ENCODE measurements at places on chromosomes 12 and 14.

DNA sequence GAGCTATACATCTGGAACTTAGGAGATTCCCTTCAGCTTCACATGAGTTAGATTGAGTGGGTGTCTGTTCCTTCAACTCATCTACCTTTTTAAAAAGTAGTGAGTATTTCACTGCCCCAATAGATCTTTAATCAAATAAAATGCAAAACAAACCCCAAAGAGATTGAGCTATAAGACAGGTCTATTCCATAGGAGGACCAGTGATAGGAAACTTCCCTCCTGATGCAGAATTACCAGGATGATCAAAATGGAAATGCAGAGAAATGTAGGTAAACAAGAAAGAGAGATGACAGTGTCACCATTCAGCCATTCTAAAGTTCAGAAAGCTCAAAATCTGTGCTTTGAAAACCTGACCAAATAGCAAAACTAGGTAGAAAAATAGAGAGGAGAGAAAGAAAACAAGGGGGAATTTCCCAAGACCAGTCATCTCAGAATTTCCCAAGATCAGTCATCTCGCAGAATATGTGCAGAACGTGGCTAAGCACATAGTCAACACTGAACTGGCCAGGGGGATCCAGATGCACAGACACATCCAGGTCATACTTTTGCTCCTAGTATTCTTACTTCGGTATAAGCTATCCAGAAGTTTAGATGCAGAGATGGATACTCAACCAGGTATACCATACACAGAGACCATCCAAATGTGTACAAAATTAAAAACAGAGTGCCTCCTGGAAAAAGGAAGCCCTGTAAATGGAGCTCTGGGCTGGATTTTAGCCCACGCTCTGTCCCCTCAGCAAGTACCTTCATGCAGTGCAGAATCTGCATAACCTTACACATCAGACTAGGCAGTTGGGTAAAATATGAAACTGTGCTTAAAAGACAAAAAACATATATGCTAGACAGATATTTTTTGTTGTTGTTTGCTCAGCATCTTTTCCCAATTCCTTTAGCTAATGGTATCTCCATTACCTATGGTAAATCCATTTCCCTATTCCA lies 27.4 kb downstream of the SLC41A2 start:
- H3K4me1 ChIP-seq = peaks cover 35% of the 10 kb centered on the region
- peak; percentile 83 for DNase-seq
- no peaks in the 10 kb centered on the region for H3K36me3 ChIP-seq
- H3K4me3 ChIP-seq = no peak overlapping the region
- no peaks in the 10 kb centered on the region for H3K27me3 ChIP-seq

DNA sequence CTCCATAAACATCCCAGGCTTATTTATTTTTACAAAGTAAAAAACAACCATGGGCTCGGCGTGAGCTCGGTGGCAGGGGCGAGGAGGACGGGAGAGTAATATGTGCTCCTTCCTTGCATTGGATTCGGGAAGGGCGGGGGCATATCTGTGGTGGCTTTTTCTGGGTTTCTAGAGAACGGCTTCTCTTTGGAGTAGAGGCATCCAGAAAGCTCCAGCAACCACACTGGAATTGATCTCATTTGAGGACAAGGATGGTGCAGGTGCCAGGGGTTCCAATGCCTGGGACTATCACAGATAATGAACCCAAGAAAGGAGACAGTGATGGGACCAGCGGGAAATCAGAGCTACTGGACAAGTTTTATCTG lies 18.9 kb downstream of the ADGRD1 start:
- no peaks in the 10 kb centered on the region for H3K4me1 ChIP-seq
- no peaks in the 10 kb centered on the region for H3K27me3 ChIP-seq
- H3K36me3 ChIP-seq = no peaks in the 10 kb centered on the region

- peak overlapping the region; percentile 73 for H3K4me3 ChIP-seq
- no peaks in the 10 kb centered on the region for H3K36me3 ChIP-seq
- peak; percentile 61 for DNase-seq
- H3K27ac ChIP-seq = peak overlapping the region; percentile 94
Observed at GRCh38 chr12:123363390-123363739, 1.3 kb downstream of the SBNO1 start.

DNA sequence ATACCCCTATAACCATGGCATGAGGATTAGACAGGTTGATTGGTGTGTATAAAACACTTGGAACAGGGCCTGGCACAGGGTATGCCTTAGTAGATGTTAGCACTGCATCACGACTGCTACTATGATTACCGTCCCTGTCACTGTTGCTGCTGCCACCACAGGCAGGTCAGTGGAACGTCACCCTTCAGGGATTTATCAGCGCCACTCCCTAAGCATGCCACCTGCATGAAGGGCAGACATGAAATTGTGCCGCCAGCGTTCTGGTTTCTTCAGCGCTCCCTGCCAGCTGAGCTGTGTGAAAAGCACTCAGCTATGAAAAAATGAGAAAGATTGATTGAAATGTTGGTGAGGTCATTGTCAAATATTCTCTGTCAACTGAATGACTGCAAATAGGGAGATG lies 477.0 kb downstream of the DPF3 start:
- no peak overlapping the region for H3K27ac ChIP-seq
- H3K36me3 ChIP-seq = no peaks in the 10 kb centered on the region
- no peak for DNase-seq
- H3K4me1 ChIP-seq = no peaks in the 10 kb centered on the region
- H3K27me3 ChIP-seq = no peaks in the 10 kb centered on the region

DNA sequence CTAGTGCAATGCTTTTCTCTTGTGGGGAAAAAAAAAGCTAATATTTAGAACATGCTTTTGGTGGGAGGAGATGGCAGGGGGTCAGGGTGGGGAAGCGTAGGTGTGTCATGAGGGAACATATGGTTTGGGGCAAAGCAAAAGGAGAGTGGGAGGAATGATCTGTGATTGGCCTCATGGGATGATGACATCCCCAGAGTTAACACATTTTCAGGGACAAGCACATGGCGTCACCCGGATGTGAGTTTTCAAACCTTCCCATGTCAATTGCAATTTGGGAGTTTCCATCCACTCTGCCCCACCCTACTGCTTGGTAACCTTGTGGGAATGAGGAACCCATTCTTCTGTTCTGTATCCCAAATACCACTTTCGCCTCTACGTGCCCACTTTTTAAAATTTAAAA lies 164.2 kb downstream of the SSPN start:
- H3K27me3 ChIP-seq = no peaks in the 10 kb centered on the region
- H3K36me3 ChIP-seq = no peaks in the 10 kb centered on the region
- no peak overlapping the region for H3K4me3 ChIP-seq
- no peak overlapping the region for H3K27ac ChIP-seq

DNA sequence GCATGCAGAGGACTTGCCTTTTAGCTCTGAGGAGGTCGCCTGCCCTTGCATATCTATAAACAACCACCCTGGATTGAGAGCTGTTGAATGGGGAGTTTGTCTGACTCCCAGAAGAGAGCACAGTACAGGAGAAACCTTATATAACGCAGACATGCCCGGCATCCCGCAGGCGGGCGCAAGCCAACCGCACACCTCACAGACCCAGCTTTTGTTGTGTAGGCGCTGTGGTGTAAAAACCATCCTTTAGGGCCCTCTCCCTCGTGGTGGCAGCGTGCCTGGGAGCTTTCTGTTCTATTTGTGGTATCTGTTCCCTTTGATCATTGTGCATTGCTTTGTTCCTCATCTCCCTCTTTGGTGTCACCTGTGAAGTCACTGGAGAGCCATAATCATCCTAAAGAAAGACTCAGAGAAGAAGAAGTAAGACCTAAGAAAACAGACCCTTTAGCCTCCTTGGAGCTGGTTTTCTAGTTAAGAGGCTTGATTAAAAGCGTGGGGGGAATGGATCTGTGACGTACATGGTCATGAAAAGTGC lies 77.7 kb downstream of the ETV6 start:
- no peak overlapping the region for H3K27ac ChIP-seq
- H3K27me3 ChIP-seq = no peaks in the 10 kb centered on the region
- H3K4me3 ChIP-seq = no peak overlapping the region
- peaks cover 34% of the 10 kb centered on the region for H3K4me1 ChIP-seq
- no peak for DNase-seq

- no peaks in the 10 kb centered on the region for H3K27me3 ChIP-seq
- H3K4me3 ChIP-seq = no peak overlapping the region
- no peak overlapping the region for H3K27ac ChIP-seq
- no peaks in the 10 kb centered on the region for H3K4me1 ChIP-seq
Observed at GRCh38 chr14:27243365-27243764, 645.5 kb upstream of the NOVA1 start.

DNA sequence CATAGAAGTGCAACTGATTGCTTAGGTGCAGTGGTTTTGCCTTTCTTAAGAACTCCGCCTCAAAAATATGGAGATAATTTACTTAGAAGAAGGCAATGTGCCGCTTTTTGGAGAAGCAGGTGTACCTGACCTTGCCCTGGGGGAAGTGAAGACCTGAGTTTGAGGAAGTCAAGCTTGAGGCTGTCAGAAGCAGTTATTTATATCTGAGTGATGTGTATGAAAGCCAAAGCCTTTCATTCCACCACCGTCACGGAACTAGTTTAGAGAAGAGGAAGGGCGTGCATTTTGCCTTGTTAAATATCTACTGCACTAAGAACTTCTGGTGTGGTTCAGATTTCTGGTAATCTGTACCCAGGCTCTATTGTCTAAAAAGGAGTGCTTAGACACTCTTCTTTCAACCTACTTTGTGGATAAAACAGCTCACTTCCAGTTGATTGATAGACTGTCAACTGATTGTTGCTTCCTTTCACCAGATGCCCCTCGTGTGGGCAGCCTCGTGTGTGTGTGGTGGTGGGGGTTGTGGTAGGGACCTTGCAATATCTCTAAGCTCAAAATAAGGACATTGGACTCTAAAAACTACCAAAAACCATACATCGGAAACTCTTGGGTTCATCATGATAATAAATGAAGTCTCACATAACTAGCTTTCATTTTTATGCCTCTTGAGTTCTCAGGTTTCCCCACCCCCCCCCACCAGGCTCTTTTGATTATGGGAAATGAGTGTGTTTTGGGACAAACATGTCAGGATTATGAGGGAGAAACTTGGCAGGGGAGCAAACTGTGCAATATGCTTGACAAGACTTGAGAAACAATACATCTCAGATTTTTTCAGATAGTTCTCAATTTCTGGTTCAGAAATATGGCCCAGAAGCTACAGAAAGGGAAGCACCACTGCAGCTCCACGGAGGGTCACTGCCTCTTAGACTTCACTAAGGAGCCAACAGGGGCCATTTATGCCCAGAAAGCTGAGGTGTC lies 78.6 kb downstream of the ARF6 start:
- no peaks in the 10 kb centered on the region for H3K27me3 ChIP-seq
- no peak for DNase-seq
- no peaks in the 10 kb centered on the region for H3K36me3 ChIP-seq
- H3K4me3 ChIP-seq = peak overlapping the region; percentile 60
- peaks cover 69% of the 10 kb centered on the region for H3K4me1 ChIP-seq
- peak overlapping the region; percentile 86 for H3K27ac ChIP-seq

- H3K4me3 ChIP-seq = peak within 1 kb of the TSS; percentile 75
- H3K36me3 ChIP-seq = no peaks in the 10 kb centered on the region
- peak; percentile 57 for DNase-seq
- H3K27ac ChIP-seq = no peak within 1 kb of the TSS
- no peaks in the 10 kb centered on the region for H3K27me3 ChIP-seq
Observed at GRCh38 chr14:105525861-105526775, at the start of gene TMEM121. Gene TMEM121 (plus strand): TSS chr14:105526583. CDS start chr14:105528835, 2,252 bp downstream.

GRCh38 chr12:104025771-104026170 lies 24.2 kb downstream of the GLT8D2 start:
- no peak overlapping the region for H3K27ac ChIP-seq
- no peaks in the 10 kb centered on the region for H3K4me1 ChIP-seq
- no peak overlapping the region for H3K4me3 ChIP-seq
- H3K36me3 ChIP-seq = no peaks in the 10 kb centered on the region

- DNase-seq = peak; percentile 52
- peaks cover 5% of the 10 kb centered on the region for H3K4me1 ChIP-seq
- H3K27me3 ChIP-seq = no peaks in the 10 kb centered on the region
- H3K27ac ChIP-seq = no peak overlapping the region
- H3K4me3 ChIP-seq = no peak overlapping the region
- H3K36me3 ChIP-seq = no peaks in the 10 kb centered on the region
Observed at GRCh38 chr14:32986791-32987540, 48.3 kb downstream of the NPAS3 start.

DNA sequence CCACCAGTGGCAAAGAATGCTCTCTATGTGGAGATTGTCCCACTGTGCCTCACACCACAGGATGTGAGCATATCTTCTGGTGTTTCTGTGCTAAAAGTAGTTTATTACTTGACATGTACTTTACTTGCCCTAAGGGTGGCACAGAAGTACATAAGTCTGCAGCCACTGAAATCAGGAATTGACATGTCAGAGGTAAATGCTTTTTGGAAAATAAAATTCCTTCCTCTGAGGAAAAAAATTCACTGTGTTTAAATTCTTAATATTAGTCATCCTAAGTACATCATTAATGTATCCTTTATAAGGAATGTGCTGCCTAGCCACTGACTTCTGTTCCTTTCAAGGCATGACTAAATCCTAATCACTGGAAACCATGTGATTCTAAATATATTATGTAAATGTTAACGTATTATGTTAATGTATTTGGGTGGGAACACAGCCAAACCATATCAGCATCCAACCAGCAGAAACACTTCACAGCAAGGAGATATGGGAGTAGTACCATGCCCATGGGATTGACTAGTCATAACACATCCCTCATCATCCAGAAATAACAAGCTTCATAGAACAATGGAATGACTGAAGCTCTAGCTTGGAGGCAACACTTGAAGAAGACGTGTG lies 239.7 kb upstream of the PPFIA2 start:
- H3K27ac ChIP-seq = no peak overlapping the region
- DNase-seq = no peak
- no peaks in the 10 kb centered on the region for H3K36me3 ChIP-seq
- H3K4me3 ChIP-seq = no peak overlapping the region
- H3K4me1 ChIP-seq = no peaks in the 10 kb centered on the region

DNA sequence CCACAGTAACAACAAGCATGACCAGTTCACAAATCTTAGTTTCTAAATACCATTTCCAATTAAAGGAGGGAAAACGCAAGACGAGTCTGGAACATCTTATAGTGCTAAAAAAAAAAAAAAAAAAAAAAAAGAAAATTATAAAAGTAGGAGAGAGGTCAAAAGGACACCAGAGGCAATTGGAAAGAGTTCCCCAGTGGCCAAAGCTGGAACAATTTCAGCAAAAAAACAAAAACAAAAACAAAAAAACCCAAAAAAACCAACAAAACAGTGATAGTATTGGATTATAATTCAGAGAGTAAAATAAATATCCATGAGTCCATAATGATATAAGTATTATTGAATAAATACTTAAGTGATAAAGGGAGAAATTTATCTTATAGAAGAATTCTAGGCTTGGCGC lies 10.3 kb upstream of the NAP1L1 start:
- H3K36me3 ChIP-seq = no peaks in the 10 kb centered on the region
- no peaks in the 10 kb centered on the region for H3K27me3 ChIP-seq
- H3K27ac ChIP-seq = no peak overlapping the region
- no peak overlapping the region for H3K4me3 ChIP-seq
- H3K4me1 ChIP-seq = no peaks in the 10 kb centered on the region
- no peak for DNase-seq
